ENCODE measurements at places on chromosomes 3 and 15.

- no peak for DNase-seq
These were observed 801.3 kb downstream of the EPHA3 start for GRCh38 chr3:89908711-89909213.

GRCh38 chr3:122921791-122922651 lies 105.5 kb downstream of the SEMA5B start:
- no peak for DNase-seq

GRCh38 chr3:156424758-156425157 lies 130.2 kb downstream of the SSR3 start:
- no peak for DNase-seq

- DNase-seq, result no peak
These were observed 1.5 kb downstream of the ARPC4 start for GRCh38 chr3:9794400-9794799.

DNA sequence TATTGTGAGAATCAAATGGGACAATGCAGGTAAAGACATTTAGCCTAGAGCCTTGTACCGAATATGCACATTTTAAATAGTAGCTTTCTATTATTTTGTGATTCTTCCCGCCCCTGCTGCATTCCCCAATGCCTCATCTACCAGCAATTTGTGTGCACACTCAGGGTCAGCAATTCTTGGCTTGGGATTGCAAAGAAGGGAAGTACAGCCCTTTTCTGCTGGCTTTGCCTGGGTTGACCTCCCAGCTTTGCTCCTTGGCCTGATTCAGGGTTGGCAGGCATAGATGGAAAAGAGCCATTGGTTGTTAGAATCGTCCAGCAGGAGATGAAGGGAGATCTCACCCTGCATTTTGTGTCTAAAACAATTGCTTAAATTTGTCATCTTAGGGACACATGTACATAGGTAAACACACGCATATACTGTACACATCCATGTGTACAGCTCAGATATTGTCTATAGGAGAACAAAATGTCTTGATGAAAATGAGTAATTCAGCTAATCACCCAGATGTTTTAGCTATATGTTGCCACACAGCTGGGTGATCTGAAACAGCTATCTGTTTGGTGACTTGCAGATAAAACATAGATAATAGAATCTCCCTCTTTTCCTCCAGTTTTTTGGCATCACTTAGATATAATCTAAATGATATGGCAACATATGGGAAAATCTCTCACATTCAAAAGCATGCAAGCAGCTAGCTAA lies 340.9 kb upstream of the TBL1XR1 start:
- DNase-seq, result no peak

DNA sequence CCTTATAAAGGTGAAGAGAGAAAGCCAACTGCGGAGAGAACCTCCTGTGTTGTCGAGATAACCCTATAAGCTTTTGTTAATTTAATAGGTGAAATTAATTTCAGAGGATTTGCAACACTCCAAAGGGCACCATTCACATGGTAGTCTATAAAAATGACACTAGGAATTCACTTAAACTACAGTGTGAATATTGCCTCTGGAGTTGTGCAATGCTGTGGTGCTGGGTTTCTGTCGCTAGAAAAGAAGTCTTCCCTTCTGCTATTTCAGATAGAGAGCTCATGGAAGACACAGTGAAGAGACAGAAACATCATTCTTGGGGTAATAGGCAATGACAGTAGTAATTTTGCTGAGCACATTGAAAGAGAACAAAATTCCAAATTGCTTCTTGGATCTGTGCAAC lies 28.8 kb upstream of the PROK2 start:
- DNase-seq, result no peak

GRCh38 chr3:180036671-180037455 lies at the start of gene PEX5L:
Gene PEX5L (minus strand): TSS chr3:180036937. CDS start chr3:180036599, 338 bp downstream.
- DNase-seq, result no peak

DNA sequence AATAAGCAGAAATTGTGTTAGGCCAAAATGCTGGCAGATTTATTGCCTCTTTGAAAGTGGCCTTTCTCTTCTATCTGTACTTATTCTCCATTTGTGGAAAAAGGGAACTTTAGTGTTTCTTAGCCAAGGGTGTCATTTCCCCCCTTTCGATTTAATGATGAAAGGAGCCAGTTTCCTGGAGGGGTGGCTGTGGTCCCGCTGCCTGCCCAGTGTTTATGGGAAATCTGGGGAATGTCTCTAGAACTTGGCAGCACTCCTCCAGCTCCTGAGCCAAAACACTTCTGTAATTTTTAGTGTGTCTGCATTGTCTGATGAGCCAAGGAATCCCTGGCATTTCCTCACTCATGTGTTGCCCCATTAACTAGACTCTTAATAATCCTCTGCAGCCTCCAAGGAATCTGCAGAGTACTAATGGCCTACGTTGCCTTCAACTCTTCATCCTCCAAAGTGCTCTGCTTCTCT lies 448.8 kb downstream of the GRM7 start:
- DNase-seq, result no peak

DNA sequence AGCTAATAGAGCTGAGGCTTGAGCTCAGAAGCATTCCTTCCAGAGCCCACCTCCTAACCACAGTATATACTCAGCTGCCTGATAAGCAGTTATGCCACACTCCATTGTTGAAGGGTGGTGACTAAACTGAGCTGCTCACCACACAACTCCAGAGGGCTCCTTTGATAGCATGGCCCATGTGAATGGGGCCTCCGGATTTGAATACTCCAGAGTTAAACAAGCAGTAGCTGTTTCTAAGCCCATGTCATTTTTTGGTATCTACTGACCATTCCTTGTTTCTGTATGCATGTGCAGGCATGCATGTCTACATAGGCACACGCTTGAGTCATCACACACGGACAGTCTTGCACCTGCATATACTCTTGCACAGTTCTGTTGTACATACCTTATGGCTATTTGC lies 28.9 kb downstream of the IGSF10 start:
- DNase-seq, result no peak

- DNase-seq, result no peak
These were observed 39.6 kb upstream of the AKAP13 start for GRCh38 chr15:85340852-85341251.
